ENCODE measurements at places on chromosomes 6 and 20.

DNA sequence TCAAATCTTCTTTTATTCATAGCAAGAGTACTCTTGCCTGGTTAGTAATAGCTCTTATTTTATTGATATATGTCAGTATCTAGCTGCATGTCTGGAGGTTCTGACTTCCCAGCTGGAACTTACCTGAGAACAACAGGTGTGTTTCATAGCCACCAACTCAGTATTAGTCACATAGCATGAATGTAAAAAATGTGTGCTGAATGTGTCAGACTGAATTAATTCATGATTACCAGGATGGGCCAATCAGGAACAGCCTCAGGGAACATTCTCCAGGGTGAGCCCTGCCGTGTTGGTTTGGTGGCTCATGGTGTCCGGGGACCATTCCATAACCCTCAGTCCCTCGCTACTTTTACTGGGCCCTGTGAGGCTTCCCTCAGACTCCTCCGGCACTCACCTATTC, 99.7 kb downstream of the TULP4 start:
- no peak for DNase-seq

DNA sequence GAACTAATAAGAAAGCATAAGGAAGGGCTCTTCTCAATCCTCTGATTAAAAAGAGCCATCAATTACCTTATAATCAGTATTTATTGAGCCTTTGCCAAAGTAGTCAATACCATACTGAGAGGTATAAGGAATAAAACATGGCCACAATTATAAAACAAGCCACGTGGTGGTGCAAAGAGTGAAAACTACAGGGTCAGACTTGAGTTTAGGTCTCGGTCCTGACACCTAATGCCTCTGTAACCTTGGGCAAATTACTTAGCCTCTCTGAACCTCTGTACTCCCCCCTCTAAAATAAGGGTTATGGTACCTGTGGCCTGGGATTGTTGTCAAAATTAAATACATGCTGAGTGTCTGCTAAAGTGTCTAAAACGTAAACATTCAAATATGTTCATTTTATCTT, 11.8 kb downstream of the TRIM10 start:
- no peak for DNase-seq

- no peak for DNase-seq
These were observed 49.1 kb downstream of the NFATC2 start for GRCh38 chr20:51493346-51493791.

- peak; percentile 41 for DNase-seq
These were observed 4.6 kb upstream of the BICRAL start for GRCh38 chr6:42777126-42777822.

DNA sequence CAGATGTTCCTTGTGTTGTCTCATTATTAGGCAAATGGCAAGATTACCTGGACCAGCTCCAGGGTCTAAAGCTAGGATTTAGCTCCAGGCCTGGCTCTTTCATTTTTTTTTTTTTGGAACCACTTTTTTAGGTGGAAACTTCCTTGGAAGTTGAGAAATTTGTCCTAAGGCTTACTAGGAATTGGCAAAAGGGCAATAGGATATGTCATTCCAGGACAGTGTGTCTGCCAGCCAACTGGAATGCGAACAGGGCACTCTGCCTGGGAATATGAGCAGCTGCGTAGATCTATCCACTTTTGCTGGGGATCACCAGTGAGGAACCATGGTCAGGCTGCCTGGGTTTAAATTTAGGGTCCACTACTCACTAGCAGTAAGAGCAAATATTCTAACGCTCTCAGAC, 304.0 kb downstream of the TSHZ2 start:
- DNase-seq = no peak

DNA sequence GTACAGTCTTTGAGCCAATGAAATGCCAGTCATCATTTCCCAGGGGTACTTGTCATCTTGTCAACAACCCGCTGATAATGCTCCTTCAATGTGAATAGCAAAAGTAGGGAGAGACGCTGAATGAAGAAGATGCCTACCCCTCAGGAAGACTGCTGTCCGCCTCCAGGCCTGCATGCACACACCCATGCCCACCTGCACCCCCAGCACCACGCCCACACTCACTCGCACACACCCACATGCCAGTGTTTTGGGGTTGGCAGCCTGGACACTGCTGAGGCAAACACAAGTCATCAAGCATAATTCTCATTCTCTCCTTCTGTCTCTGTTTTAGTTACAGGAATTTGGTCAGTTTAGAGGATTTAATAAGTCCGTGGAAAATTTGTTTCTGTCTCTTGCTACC, 63.6 kb downstream of the SYTL3 start:
- no peak for DNase-seq
